CD4-positive, alpha-beta T cell treated with Interleukin-2 at 100 ng/mL for 4 hours (primary cell): ENCODE measurements at places on chromosomes 1 and 21.

DNA sequence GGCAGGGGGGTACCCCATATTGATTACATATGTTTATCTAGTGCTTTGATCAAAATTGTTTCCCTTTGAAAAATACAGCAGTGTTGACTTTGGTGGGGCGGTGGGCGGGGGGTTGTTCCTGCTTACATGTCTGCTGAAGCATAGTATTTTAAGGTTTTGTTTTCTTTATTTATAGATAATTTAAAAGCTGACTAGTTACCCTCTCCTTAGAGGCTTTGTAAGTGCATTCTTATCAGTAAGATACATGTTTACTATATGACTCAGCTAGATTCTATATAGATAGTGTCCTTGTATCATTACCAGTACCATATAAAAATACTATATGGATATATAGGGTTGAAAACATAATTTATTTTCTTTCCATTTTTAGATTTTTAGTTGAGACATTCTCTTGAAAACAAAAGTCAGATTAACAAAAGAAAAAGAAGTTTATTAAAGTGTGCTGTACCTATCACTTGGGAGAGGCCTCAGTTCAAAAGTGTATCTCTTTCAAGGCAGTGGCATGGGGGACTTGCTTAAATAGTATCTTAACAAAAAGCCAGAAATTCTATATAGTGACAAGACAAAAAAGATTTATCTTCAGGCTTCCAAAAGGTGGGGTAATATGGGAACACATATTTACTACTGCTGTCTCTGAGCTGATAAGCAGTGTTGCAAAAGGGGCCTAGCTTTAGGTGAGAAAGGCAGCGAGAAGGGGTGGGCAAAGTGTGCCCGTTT is 79.0 kb downstream of the HS2ST1 start:
- no peak for DNase-seq

- no peak for DNase-seq
These were observed 17.9 kb upstream of the ATP6V1G3 start for GRCh38 chr1:198558402-198558801.

- no peak for DNase-seq
These were observed 24.0 kb upstream of the CDC7 start for GRCh38 chr1:91476533-91477217.

DNA sequence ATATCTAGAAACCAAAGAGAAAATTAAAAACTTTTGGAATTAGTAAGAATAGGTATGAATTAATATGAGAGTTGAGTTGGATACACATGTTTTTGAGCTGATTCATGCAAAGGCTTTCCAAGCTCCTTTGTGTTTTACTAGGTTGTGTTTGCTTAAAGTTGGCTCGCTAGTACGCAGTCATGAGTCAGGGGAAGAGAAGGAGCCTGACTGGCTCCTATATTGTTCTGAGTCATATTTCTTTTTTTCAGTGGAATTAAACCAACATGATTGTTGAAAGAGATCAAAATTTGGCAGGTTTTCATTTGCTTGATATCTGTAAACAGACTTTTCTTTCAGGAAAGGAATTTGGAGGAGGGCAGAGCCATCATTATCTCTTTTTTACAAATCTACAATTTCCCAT is 66.7 kb downstream of the MAGI3 start:
- no peak for DNase-seq

DNA sequence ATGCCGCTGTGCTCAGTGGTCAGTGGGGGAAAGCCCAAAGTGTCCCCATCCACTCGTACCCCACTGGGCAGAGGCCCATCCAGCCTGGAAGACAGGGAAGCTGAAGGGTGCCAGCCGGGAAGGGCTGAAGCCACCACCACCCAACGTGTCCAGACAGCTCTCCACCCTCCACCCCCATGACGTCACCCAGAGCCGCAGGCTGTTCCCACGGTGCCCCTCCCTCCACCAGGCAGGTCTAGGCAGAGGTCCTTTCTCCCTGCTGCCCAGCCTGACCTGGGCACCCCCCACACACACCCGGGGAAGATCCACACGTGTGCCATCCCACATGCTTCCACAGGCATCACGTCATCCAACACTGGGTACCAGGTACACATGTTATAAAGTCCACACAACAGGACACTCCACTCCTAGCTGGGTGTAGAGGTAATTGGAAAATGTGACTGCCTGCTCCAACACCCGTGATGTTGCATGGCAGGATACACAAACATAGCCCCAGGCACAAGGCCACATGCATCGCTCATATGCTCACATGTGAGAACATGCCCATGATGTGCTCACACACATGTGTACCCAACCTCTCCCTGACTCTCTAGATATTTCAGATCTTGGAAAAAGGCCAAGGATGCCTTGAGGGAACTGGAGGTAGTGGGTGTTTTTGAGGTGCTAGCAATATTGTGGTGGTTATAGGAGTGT is 5.1 kb upstream of the ARHGAP30 start:
- DNase-seq, result no peak
